ENCODE measurements at places on chromosomes 7 and 10. TPM values are rescaled to one million over a fixed set of nuclear protein-coding genes. Genes with fewer than 3 reads are reported as not detected.

The AVPI1 gene
- 39.0 TPM for total RNA-seq

DNA sequence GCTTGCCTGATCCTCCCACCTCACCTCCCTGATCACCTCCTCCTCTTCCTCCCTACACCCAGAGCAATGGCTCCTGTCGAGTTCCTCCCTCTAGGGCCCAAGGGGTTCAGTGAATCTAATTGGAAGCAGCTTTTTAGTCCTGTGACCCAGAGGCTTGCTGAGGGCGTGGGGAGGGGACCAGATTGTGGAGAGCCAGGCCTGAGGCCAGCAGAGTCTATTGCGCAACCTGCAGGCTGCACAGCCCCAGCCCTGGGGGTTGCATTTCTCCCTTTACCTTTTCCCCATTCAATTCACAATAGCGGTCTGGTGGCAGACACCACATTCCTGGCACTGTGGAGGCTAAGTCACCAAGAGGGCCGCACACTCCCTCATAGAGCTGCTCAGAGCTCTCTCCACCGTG is 32.5 kb downstream of the GHRHR start:
- no peak for DNase-seq

DNA sequence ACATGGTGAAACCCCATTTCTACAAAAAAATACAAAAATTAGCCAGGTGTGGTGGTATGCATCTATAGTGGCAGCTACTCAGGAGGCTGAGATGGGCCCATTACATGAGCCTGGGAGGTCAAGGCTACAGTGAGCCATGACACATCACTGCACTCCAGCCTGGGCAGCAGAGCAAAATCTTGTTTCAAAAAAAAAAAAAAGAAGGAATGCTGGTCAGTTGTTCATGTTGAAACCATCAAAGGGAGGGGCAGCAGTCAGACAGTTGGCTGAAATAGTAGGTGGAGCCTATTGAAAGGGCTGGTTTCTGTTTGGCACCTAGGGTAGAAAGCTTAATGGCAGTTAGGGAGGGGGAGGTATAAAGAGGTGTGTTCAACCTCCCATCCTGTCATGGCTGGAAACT is 323.0 kb downstream of the GALNT17 start:
- no peak for DNase-seq

GRCh38 chr7:30817371-30817767 is 46.2 kb downstream of the MINDY4 start:
- no peak for DNase-seq

- DNase-seq: no peak
These were observed 55.6 kb upstream of the DLX6 start for GRCh38 chr7:96949766-96950165.

DNA sequence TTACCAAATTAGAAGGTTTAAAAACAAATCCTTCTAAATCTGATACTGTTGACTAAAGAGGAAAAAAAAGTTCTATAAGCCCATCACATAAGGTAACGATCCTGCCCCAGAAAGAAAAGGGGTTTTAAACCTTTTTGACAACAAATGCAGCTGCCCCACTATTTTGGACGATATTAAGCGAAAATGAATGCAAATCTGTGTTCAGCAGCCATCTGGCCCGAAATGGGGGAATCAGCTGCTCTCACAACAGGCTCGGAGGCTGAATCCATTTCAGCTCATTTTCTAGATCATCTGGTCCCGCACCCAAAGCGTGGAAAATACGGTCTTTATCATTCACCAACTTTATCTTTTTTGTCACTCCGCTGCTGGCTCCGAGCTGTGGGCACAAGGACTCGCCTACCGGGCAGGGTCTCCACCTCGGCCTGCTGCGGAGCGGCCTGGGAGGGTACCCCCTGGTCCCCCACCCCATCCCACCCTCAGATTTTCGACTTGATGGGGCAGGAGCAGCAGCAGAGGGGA is 2.4 kb upstream of the EBF3 start:
- no peak for DNase-seq

Measured in breast epithelium (tissue), 4 donors.